ENCODE measurements at places on chromosomes 16 and 17.

DNA sequence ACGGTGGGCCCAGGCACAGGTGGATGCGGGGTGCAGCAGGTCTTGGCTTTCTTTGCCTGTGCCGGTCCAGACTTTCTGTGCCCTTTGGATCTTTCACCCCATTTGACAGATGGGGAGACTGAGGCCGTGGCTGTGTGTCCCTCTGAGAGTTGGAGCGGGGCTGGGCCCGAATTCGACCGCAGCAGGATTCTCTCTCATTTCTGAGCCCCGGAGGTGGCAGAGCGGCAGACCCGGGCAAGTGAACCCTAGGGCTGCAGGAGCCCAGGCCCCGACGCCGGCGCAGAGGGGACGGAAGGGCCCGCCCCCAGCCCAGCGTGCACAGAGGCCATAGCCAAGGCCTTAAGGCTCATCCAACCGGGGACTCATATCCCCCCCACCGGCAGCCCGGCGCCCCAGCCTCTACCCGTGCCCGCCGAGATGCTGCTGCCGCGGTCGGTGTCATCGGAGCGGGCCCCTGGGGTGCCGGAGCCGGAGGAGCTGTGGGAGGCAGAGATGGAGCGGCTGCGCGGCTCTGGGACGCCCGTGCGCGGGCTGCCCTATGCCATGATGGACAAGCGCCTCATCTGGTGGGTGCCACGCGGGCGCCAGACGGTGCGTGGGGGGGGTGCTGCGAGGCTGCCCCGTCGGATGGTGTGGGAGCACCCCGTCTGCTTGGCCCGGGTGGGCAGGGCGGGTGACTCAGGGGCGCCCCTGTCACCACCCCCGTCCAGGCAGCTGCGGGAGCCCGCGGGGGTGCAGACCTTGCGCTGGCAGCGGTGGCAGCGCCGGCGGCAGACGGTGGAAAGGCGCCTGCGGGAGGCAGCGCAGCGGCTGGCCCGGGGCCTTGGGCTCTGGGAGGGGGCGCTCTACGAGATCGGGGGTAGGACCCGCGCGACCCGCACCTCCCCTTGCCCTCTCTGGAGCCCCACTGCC, 857 bp downstream of the TMC8 start:
- DNase-seq, result no peak

DNA sequence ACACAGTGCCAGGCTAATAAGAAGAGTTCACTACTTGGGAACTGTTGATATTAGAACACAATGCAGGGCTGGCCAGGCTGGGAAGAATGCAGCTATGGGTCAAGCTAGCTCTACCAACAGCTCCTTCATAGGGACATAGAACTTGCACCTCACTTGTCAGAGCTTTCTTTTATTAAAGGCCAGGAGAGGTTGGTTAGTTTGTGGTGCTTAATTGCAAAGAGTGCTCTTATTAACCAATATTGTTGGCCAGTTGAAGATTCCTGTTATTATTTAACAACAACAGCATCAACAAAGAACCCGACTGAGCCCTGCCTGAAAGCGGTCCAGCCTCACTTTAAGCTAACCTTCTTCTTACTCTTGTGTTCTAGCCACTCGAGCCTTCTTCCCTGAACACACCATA, 43.4 kb upstream of the ANKFN1 start:
- DNase-seq, result no peak

GRCh38 chr16:53022374-53022773, 30.3 kb downstream of the CHD9NB start:
- no peak for DNase-seq

DNA sequence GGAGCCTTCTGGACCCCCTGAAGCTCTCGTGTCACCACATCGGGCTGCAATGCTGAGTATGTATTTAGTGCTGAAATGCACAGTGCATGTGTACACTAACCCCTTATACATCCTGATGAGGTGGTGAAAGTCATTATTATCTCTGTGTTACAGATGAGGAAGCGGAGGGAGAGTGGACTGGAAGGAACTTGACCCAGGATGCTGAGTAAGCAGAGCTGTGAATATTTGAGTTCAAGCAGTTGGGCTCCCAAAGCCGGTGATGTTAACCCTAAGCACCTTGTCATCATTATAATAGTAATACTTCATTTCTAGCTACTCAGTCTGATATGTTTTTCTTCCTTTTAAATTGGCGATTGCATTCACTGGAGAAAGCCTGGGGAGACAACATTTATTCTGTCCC, 25.9 kb upstream of the NKD1 start:
- DNase-seq, result peak; percentile 34

DNA sequence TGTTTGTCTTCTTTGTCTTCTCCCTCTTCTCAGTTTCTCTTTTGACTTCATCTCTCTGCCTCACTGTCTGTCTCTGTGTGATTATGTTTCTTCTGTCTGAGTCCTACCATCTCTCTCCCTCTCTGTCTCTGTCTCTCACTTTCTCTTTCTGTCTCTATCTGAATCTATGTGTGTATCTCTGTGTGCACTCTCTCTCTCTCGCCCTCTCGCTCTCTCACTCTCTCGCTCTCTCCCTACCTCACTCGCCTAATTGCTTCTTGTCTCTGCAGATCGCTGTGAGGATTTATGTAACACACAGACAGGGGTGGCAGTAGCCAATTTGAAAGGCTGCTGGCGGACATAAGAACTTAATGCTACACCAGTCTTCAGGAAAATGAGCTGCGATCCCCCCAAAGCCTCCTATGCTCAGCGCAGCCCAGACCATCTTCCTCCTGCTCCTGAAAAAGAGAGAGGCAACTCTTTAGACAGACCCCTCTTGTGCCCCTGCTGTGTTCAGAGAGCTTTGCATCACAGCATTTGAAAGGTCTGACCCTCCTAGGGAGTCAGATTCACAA, 140.9 kb downstream of the CCT6B start:
- DNase-seq, result no peak

GRCh38 chr16:24815021-24815420, 30.7 kb upstream of the SLC5A11 start:
- no peak for DNase-seq

DNA sequence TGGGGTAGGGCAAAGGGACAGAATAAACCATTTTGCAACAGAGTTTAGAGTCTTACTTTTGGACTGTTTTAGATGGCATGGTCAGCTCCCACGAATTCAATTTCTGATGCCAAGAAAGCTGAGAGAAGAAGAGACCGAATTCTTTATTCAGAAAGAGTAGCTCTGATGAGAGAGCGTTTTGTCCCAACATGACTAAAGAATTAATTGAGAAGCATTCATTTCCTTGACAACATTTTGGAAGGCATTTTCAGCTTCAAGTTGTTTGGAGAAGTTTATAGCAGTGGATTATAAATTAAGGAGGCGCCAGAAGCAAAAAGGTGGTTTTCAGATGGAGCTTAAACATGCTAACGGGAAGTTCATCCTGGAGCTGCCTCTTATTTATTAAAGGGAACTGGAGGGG, 12.2 kb downstream of the GAN start:
- DNase-seq, result no peak

Data from type B pancreatic cell (in vitro differentiated cells).